ENCODE measurements at places on chromosomes 2 and 18.
A peak's percentile ranks its signal among the peaks of the same experiment; 100 is the strongest.

- no peak for DNase-seq
These were observed 31.8 kb downstream of the SP100 start for GRCh38 chr2:230447455-230448451.

GRCh38 chr2:192203876-192204275 lies 9.1 kb upstream of the TMEFF2 start:
- no peak for DNase-seq

DNA sequence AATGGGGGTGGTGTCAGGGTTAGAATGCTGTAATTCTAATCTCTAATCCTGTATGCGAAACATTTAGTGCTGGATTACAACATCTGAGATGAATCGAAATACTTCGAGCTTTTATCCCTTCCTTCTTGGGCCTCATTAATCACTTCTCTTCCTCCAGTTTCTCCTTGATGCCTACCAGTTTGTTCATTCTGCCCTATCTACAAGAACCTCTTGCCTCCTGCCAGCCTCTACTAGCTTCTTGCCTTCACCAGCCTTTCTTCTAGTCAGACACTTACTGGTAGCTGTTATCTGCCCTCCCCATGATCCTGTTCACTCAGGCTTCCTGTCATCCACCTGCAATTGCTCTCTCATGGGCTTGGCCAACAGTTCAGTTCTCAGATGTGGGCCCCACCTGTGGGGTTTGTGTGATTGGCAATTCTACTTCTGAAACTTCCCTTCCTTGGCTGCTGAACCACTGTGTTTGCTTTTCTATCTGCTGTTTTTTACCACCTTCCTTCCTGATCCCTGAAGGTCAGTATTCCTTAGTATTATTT lies 15.4 kb upstream of the FARP2 start:
- DNase-seq: no peak

- DNase-seq: no peak
These were observed 107.1 kb downstream of the LYPD6B start for GRCh38 chr2:149145314-149146295.

DNA sequence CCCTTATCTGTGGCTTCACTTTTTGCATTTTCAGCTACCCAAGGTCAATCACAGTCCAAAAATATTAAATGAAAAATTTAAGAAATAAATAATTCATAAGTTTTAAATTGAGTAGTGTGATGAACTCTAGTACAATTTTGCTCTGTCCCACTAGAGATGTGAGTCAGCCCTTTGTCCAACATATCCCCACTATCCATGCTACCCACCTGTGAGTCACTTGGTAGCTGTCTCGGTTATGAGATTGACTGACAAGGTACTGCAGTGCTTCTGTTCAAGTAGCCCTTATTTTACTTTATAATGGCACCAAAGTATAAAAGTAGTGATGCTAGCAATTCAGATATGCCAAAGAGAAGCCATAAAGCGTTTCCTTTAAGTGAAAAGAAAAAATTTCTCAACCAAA lies 28.8 kb downstream of the ADCY3 start:
- DNase-seq: no peak

- peak; percentile 60 for DNase-seq
These were observed 97.4 kb upstream of the ID2 start for GRCh38 chr2:8584174-8585066.

DNA sequence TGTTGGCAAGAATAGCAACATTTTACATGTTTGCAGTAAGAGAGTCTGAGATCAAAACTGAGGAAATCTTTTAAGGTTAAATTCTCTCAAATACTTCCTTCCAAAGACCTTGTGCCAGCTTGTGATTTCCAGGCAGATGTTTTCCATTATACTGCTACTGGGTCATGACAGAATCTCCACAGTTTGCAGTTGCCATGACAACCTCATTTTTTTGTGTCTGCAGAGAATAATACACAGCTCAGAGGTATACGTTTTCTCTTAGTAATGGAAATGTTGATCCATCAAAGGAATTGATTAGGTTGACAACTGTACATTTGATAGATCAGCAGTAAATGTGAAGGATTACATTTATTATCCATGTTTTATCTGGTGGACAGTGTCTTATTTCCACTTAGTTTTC lies 29.1 kb upstream of the CSRNP3 start:
- no peak for DNase-seq

GRCh38 chr2:11398750-11399437 lies 54.5 kb upstream of the ROCK2 start:
- no peak for DNase-seq

GRCh38 chr2:178177066-178177679 lies 17.1 kb upstream of the OSBPL6 start:
- no peak for DNase-seq

- DNase-seq: no peak
These were observed 36.4 kb downstream of the COL5A2 start for GRCh38 chr2:189142893-189143759.

- no peak for DNase-seq
These were observed 29.7 kb downstream of the CNDP1 start for GRCh38 chr18:74563999-74564398.

- DNase-seq: peak; percentile 90
These were observed 41.9 kb upstream of the PTMA start for GRCh38 chr2:231666171-231667095.

DNA sequence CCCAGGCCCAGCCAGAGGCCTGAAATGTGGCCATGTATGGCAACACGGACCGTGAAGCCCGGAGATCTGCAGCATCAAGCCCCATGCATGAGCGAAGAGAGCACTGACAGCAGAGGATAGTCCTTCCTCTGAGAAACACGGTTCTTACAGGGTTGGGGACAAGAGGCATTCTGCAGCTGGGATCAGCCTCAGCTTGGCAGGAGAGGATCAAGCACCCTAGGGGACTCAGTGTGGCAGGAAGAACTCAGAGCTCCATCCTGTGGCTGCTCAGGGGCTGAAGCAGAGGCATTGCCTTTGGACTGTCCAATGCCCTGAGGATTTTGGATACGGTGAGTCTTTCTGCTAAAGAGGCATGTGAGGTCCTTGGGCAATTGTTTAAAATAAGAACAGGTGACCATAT lies 368.7 kb downstream of the ZNF516 start:
- no peak for DNase-seq

GRCh38 chr18:2715990-2716389 lies 60.5 kb downstream of the SMCHD1 start:
- DNase-seq: no peak

- no peak for DNase-seq
These were observed 28.5 kb downstream of the SLC20A1 start for GRCh38 chr2:112674229-112674628.

DNA sequence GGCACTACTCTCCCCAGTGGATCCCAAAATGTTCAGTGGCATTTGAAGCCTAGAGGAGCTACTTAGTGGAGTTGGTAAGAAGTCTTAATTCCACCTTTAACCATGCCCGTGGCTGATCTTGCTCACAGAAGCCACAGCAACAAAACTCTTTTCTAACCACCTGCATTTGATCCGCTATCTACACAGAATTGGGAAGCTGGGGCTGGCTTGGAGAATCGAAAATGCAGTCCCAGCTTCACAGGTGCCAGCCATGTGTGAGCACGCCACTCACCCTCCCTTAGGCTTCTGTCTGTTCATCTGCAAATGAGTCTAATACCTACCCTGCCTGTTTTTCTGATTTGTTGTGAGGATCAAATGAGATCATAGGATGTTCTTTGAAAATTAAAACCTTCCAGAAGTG lies 182.6 kb downstream of the BCL11A start:
- DNase-seq: no peak
